PC-9 (cell line): ENCODE measurements at places on chromosomes 3 and 15.

GRCh38 chr3:161474139-161474538, 22.5 kb upstream of the OTOL1 start:
- no peak for DNase-seq

GRCh38 chr15:98935736-98936135, 71.9 kb downstream of the PGPEP1L start:
- DNase-seq = no peak

DNA sequence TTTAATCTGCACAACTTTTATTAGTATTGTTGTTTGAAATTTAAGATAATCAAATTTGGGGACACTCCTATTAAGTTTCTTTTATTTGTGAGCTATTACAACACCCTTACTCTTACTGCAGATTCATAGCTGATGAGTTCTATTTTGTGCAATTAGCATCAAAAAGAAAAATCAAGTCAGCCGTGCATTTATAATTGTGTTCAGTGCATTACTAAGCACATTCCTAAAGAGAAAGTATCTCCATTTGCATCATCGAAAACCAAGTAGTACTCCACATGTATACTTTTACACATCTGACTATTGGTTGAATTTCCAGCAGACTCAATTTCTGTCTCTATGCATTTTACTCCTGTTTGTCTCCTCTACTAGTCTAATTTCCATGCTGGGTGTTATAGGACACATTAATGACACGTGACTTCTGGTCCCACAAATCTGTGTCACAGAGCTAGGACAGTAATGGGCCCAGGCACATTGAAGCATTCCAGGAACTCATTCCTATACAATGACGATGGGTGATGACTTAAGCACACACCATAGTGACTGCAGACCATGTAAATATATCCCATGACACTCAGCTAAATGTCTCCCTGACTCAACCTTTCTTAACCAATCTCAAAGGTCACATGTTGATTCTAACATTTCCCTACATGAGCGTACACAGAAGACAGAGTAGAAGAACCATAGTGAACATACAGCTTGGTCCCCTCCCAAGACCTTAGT, 477.5 kb downstream of the LPP start:
- DNase-seq = peak; percentile 41

GRCh38 chr3:185215873-185216606, 37.8 kb downstream of the EHHADH start:
- DNase-seq = no peak

DNA sequence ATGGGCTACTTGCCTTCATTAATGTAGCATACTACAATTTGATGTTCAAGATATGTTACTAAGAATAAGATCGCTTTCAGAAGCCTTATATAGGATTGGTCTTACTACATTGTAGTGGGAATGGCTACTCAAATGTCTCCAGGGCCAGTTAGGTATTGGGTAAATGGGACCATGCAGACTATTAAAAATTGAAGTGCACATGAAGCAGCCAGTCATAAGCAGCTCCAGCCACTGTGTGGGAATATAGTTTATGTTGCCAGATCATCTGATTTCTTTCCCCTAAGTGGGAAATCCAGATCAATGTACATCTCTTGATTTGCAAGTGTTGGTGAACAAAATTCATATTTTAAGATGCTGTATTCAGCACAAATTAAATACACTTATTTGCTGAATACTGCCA, 5.1 kb downstream of the CTNNB1 start:
- no peak for DNase-seq
